DMS79 treated with DMSO at 0.1 percent for 48 hours (cell line): ENCODE measurements at places on chromosomes 4 and X.

GRCh38 chr4:164224871-164225270 is 529.1 kb upstream of the SMIM31 start:
- DNase-seq = no peak

GRCh38 chr4:4841156-4841555 is 18.3 kb upstream of the MSX1 start:
- no peak for DNase-seq

GRCh38 chrX:7586126-7586525 is 256.8 kb upstream of the VCX start:
- no peak for DNase-seq

DNA sequence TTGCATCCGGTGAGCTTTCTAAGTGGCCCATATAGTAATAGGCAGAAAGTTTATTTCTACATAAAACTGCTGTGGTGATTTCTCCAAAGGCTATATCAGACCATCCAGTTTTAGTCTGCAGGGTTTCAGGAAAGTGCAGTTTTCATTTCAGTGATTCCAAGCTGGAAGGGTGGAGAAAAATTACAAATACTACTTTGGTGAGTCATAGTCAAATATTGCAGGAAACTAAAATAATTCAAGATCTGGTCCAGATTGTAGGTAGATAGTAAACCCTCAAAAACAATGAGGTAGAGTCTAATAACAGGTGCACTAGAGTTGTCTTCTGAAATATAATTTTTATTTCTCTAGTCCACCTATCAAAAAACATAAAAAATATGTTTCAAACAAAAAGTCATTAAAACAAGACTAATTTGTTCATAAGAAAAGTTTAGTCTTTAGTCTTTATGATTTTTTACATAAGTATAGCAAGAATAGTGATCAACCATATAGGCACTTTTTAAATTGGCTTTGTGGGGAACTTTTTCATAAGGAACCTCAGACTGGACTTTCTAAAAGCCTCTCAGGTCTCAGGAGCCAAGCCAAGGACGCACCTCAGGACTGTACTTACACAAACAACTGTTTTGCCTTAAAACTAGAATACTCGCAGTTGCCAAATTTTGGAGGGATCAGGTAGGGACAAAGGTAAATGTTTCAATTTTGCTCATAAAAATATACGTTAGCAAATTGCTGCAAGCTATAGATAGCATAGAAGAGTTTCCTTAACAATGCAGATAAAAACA is 101.8 kb upstream of the TLR3 start:
- DNase-seq = no peak

DNA sequence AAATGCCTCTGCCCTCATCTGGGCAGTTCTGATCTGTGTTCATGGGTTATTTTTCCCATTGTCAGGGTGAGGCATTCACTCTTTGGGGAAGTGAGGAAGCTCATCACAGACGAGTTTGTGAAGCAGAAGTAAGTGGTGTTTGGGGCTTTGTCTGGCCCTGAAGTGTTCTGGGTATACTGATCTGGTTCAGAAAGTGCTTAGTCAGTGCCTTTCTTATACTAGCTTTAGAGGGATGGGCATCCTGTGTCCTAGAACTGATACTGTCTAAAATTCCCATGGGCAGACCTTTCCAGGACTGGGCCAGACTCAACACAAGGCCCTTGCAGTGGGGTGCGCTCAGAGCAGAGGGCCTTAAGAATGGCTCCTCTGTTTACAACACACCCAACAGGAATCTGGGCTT is 6.4 kb downstream of the TRO start:
- no peak for DNase-seq

GRCh38 chr4:22962295-22962694 is 269.6 kb downstream of the GBA3 start:
- DNase-seq = no peak
